ENCODE measurements at places on chromosomes 2 and 18. TPM values are rescaled to one million over a fixed set of nuclear protein-coding genes. Genes with fewer than 3 reads are reported as not detected.

The SLC40A1 gene
- total RNA-seq, result 48.2 TPM

The THSD7B gene
- 0.59 TPM for total RNA-seq

The VAMP8 gene
- total RNA-seq, result 16.9 TPM

The AGXT gene
- total RNA-seq, result not detected

The EFHD1 gene
- total RNA-seq, result 24.3 TPM

The ERMN gene
- total RNA-seq, result not detected

The G6PC2 gene
- total RNA-seq, result not detected

The GREB1L gene
- total RNA-seq, result 8.0 TPM

The TUBB8B gene
- not detected for total RNA-seq

The MAP3K19 gene
- not detected for total RNA-seq

The DNMT3A gene
- 20.2 TPM for total RNA-seq

The RAB17 gene
- 4.1 TPM for total RNA-seq

The SUCLG1 gene
- total RNA-seq, result 312 TPM

The GPR45 gene
- total RNA-seq, result not detected
